Germinal center (tissue), 1 donor: ENCODE measurements at places on chromosomes 16 and 17.

- DNase-seq: no peak
Measured at GRCh38 chr16:84459941-84460405, 44.5 kb downstream of the MEAK7 start.

DNA sequence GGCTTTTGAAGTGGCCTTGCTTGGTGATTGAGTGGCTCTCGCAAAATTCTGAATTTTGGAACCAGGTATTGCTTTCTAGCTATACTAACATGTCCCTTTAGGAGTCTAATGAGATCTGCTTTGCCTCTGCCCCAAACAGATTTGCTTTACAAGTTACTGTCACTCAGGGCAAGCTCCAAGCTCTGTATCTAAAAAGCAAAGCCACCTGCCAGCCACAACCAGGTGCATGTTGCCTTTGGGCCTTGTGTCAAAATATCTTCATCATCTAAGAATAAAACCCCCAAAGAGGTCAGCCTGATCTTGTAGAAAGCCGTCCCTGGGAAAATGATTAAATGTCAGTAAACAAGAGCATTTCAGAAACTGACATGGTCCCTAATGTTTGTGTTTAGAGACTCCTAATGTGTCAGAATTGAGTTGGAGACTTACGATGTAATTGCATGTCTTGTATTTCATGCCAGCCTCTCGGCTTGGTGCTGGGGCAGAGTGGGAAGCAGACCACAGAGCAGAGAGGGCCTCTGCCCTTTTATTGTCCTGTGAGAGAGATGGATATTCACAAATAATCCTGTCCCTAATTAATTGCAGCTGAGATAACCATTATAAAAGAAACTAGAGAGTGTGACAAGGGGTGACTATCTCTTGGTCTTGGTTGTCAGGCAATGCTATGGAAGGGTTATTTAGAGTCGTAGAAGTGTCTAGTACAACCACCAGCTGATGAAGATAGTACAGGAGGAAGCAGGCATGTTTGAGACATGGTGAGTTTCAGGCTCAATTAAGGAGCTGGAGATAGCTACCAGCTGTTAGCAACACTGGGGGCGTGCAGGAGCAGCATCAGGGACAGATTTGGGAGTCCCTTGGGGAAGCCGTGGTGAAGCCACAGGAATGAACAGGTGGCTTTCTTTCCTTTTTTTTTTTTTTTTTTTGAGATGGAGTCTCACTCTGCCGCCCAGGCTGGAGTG, 90.7 kb downstream of the PITPNC1 start:
- peak; percentile 59 for DNase-seq

DNA sequence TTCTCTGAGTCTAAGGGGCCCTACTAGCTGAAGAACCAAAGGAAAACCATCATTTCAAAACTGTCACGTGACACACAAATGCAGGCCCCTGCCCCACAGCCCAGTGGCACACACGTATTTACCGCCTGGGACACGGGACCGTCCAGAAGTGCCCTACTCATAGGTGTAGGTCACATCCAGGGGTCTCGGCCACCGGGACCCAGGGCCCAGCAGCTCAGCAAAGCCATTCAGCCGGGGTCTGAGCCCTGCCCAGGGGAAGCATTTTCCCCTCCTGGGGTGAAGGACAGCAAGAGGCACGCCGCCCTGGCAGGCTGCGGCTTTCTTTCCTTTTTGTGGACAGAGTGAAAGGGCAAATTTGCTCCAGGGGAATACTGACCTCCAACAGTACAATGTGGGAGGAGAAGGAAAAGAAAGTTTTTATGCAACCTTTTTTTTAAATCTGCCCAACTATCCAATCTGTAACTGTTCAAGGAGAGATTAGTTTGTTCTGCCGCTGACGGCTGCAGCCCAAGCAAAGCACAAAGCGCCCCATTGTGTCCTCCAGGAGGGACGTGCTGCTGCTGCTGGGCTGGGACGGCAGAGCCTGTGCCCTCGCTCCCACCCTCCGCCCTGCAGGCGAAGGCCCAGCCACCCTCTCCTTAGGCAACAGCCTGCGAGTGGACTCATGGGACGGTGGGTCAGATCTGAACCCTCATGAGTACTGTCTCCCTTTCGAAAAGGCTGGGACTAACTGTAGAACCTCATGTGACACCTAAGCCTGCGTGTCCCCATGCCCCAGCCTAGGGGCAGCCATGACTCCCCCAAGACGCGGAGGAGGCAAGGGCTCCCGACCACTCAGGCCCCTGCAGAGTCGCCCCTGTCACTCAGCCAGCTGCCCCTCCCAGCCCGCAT, 21.3 kb downstream of the SLC7A5 start:
- DNase-seq: no peak

DNA sequence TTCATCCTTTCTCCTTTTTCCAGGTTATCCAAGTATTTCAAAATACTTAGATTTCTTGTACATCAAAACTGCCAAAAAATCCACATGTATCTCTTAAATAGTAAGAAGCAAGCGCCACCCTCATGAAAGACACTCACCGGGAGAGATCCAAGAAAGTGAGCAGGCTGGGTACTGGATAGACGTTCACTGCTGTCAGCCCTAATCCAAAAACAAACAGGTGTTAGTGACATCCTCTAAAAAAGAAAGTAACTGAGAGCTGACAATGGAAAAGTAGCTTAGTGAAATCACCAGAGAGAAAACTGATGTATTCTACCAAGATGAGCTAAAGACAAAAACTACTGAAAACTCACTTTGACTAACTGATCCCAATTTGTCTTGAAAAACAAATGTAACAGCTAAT, 46.1 kb downstream of the MARVELD3 start:
- DNase-seq: no peak

DNA sequence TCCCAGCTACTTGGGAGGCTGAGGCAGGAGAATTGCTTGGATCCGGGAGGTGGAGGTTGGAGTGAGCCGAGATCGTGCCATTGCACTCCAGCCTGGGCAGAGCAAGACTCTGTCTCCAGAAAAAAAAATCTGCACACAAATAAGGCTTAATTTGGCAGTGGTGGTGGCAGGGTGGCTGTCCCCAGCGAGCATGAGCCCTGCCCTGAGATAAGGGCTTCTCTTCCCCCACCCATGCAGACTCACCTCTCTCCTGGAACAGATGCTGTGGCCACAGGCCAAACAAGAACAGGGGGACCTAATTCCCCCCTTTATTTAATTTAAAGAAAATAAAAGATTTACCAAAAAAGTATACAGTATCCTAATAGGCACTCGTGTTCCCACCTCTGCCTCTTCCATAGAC, 157.2 kb downstream of the RAB11FIP4 start:
- DNase-seq: no peak

GRCh38 chr16:86410081-86410480, 100.2 kb upstream of the FOXF1 start:
- no peak for DNase-seq

GRCh38 chr17:62822080-62822904, 14.2 kb upstream of the MARCHF10 start:
- no peak for DNase-seq

GRCh38 chr17:55462234-55462633, 40.6 kb upstream of the MMD start:
- no peak for DNase-seq

GRCh38 chr17:74362810-74363498, 1.3 kb upstream of the BTBD17 start:
- DNase-seq: no peak

GRCh38 chr16:71467810-71468209, 5.8 kb upstream of the ZNF23 start:
- DNase-seq: peak; percentile 51

DNA sequence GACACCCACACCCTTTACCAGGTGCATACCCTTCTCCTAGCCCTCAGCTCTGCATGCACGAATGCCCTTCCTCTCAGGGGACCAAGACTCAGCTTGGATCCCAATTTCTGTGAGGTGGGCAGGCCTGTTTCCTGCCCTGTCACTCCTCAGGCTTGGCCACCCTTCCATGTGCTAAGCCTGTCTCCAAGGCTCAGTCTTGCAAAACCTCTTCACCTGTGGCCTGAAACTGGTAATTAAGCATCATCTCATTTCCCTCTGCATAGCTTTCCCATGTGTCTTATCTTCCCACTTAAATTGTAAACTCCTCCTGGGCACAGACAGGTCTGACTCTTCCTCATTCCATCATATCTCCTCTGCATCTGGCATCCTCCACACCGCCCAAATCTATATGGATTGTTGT, 31.0 kb upstream of the SMPD3 start:
- DNase-seq: no peak

DNA sequence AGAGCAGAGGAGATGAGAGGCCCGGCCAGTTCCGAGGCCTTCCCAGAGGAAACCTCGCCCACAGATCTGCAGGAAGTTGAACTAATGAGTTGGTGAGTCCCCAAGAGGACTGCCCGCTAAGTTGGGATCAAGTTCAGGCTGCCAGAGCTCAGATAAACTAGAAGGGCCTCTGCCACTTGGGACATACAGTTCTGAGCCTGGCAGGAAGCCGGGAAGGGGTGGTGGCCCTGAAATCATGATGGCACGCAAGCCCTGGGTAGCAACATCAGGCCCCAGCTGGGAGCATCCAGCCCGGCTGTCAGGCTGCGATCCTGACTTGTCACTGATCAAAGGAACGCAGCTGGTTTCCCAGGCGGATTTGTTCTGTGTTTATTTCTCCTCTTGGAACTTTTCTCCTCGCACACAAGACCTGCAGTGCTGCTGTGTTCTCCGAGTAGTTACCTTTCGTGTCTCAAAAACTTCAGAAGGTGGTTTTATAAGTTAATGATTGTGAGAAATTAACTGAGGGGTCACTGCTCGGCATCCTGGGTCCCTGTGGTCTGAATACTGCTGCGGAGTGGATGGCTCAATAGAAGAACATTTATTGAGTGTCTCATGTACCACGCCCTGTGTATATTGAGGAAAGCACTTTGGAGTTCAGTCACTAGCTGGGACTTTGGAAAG, 8.0 kb upstream of the WFDC1 start:
- DNase-seq: no peak

GRCh38 chr16:65547772-65548446, 426.0 kb upstream of the CDH11 start:
- no peak for DNase-seq

- no peak for DNase-seq
Measured at GRCh38 chr16:81786321-81786720, 7.2 kb downstream of the PLCG2 start.

- DNase-seq: no peak
Measured at GRCh38 chr17:21330436-21331160, 45.6 kb upstream of the KCNJ12 start.

DNA sequence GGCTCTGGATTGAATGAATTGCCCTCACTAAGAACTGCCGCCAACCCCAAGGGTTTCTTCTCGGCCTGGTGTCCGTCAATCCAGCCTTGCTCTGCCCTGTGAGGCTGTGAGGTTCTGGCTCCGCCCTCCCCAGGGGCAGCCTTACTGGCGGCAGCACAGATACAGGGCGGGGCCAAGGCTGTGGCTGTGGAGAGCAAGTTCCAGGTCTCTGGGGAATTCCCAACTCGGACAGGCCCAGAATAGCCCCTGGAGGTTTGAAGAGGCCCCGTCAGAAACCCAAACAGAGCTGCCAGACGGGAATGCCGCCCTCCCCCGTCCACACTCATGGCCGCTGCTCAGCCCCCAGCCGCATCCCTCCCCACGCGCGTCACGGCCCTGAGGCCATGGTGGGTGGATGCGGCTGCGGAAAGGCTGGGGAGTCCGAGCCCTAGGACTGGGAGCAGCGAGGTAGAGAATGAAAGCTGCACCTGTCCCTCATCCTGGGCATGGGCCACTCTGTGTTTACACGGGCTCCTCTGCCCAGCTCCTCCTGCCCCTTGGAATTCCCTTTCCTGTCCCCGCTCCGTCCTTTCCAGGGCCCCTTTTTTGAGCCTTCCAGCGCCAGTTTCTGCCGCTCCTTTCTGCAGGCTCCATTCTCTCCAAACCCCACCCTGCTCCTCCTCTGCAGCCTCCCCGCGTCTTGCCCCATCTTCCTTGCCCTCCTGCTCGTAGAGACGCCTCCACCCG, 660 bp upstream of the PRRT2 start:
- DNase-seq: no peak

- DNase-seq: no peak
Measured at GRCh38 chr17:17761894-17762743, 74.7 kb downstream of the SREBF1 start.

DNA sequence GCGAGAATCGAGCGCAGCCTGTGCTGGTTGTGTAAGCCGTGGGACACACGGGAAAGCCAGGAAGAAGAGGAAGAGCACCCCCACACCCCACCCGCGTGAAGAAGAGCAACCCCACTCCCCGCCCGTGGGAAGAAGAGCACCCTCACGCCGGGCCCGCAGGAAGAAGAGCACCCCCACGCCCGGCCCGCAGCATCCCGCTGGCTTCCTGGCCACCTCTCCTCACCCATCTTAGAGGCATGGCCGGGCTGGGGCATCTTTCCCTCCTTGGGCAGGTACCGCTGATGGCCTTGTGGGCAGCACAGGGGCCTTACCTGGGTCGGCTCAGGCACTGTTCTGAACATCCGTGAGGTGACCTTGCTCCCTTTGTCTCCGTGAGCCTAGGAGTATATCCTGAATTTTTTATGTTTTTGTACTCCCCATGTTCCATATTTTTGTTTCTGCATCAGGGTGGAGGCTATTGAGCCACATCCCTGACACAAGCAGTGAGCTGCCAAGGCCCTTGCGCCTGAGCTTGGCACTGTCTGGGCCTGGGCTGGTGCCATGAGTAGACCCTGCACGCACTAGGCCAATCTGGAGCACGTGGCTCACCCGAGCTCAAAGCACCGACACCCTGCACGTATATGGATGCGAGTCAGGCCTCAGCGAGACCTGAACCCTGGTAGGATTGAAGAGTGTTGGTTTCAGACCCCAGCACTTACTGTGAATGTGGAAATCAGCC, 71.4 kb upstream of the KCTD5 start:
- no peak for DNase-seq

- DNase-seq: no peak
Measured at GRCh38 chr17:54944796-54945195, 23.7 kb downstream of the COX11 start.

- DNase-seq: peak; percentile 80
Measured at GRCh38 chr17:77400445-77400870, 259.7 kb downstream of the SEC14L1 start.

- DNase-seq: no peak
Measured at GRCh38 chr16:72947379-72948237, 100.3 kb downstream of the ZFHX3 start.

GRCh38 chr17:81733507-81734404, 21.7 kb downstream of the SLC25A10 start:
- DNase-seq: peak; percentile 84

DNA sequence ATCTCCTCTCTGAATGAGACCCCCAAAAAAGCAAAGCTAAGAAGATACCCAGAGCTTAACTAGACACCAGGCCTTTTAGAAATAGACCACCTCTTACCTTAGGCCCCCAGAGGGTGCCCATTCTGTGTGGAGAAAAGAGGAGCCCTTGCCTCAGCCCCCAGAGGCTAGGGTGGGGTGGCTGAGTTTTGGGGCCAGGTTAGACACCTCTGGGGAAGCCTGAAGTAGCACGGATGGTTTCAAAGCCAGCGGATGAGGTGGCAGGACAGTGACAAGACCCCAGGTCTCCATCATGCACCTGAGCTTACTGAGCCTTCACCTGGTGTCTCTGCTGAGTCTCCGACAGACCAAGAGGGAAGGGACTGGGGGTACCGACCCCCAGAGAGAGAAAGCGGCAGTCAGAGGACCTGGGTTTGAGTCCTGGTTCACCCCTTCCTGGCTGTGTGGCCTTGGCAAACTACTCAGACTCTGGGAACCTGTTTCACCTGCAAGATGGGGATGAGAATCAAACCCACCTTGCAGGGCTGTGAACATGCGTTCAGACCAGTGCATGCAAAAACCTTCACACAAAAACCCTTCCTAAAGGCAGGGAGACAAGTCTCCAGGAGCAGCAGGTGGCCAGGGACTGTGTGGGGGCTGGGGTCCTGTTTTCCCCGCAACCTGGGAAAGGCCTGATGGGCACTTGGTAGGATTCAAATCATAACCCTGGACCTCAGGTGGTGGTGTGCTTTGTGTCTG, 7.7 kb downstream of the SCGB1C2 start:
- no peak for DNase-seq

GRCh38 chr16:25060920-25061319, 45.8 kb upstream of the ARHGAP17 start:
- DNase-seq: peak; percentile 36
